ENCODE measurements at places on chromosomes 3 and 15. TPM values are rescaled to one million over a fixed set of nuclear protein-coding genes. Genes with fewer than 3 reads are reported as not detected.

- H3K4me3 ChIP-seq, result no peak overlapping the region
- no peaks in the 10 kb centered on the region for H3K4me1 ChIP-seq
- no peak for DNase-seq
- H3K27ac ChIP-seq, result no peak overlapping the region
- no peaks in the 10 kb centered on the region for H3K36me3 ChIP-seq
These were observed 368.2 kb downstream of the IL20RB start for GRCh38 chr3:137325934-137326333.

DNA sequence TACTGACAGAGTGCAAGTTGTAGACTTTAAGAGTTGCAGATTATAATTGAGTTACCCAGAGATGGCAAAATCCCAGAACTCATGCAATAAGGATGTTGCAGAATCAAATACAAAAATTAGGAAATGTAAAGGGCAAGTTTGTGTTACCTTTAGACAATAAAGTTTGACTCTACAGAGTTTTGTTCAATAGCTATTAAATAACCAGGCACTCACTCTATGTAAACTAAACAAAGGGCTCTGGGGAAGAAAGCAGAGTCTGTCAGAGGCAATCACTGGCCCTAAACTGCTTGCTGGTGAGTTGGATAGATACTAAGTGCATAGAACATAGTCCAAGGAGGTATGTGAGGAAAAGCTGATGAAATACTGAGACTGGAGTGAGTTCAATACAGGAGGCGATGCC is 40.0 kb upstream of the PLCL2 start:
- H3K4me3 ChIP-seq, result no peak overlapping the region
- H3K27me3 ChIP-seq, result no peaks in the 10 kb centered on the region
- no peaks in the 10 kb centered on the region for H3K4me1 ChIP-seq
- H3K36me3 ChIP-seq, result no peaks in the 10 kb centered on the region

DNA sequence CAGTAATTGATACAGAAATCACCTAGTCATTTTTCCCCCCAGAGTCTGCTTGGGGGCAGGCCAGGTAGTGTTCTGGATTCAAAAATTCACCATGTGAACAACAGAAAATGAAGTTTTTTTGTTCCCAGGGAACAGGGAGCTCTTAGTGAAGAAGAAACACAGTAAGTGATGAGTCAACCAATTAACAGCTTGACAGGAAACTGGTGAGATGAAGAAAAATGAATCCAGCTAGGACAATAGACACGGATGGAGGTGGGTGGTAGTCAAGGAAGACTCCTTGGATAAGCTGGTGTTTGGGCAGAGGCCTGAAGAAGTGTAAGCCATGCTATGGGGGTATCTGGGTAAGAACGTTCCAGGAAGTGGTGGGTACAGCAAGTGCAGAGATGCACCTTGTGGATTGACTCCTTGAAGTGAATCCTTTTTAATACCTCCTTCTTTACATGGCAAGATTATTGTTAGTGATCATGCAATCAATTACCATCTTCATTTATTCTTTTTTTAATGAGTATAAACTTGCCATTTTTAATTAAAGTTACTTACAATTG is 339.9 kb upstream of the RGMA start:
- H3K4me1 ChIP-seq, result no peaks in the 10 kb centered on the region
- H3K27me3 ChIP-seq, result no peaks in the 10 kb centered on the region
- no peak for DNase-seq

DNA sequence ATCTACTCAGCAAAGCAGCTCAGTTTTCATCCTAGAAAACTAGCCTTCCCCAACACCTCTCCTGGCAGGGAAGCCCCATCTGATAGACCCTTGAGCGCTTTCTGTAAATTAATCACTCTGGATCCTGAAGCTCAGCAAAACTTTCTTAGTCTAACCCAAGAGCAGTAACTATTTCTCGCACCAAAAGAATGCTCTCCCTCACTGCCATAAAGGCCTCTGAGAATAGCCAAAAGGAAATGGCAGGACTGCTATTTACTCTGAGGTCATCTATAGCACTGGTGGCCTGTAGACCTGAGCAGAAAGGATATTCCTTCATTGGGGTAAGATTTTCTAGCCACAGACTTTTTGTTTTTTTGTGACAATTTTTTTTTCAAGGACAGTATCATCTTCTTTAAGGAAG is 345.8 kb upstream of the ADAMTS9 start:
- no peak overlapping the region for H3K27ac ChIP-seq
- H3K4me1 ChIP-seq, result peaks cover 9% of the 10 kb centered on the region
- H3K36me3 ChIP-seq, result no peaks in the 10 kb centered on the region

DNA sequence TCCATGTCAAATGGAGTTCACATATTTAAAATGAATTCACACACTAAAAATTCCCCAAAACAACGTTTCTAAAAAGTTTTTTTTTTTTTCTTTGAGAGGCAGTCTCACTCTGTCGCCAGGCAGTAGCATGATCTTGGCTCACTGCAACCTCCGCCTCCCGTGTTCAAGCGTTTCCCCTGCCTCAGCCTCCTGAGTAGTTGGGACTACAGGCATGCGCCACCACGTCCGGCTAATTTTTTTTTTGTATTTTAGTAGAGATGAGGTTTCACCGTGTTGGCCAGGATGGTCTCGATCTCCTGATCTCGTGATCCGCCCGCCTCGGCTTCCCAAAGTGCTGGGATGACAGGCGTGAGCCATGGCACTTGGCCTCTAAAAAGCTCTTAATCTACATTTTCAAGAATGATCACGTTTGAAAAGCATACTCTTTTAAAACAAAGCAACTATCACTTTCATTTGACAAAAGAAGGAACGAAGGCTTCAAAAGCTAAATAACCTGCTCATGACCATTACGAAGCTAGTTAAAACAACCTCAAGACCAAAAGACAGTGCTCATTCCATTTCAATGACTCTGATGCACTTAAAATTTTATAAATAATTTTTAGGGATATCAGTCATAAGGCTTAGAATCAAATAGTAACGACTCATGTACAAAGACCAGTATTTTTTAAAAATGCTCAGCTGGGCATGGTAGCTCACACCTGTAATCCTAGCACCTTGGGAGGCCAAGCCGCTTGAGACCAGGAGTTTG is 5.5 kb downstream of the UBE3A start:
- no peaks in the 10 kb centered on the region for H3K27me3 ChIP-seq
- H3K27ac ChIP-seq, result no peak overlapping the region
- DNase-seq, result peak; percentile 35
- no peak overlapping the region for H3K4me3 ChIP-seq
- H3K4me1 ChIP-seq, result peaks cover 30% of the 10 kb centered on the region
- no peaks in the 10 kb centered on the region for H3K36me3 ChIP-seq

IL17RE gene
- polyA plus RNA-seq, result 0.24 TPM

NFKBIZ gene
- polyA plus RNA-seq, result 15.7 TPM

GRCh38 chr15:63380151-63380807 is 1.4 kb downstream of the CA12 start:
- peak overlapping the region; percentile 94 for H3K4me3 ChIP-seq
- no peaks in the 10 kb centered on the region for H3K27me3 ChIP-seq
- peak; percentile 47 for DNase-seq
- H3K27ac ChIP-seq, result peak overlapping the region; percentile 6

DNA sequence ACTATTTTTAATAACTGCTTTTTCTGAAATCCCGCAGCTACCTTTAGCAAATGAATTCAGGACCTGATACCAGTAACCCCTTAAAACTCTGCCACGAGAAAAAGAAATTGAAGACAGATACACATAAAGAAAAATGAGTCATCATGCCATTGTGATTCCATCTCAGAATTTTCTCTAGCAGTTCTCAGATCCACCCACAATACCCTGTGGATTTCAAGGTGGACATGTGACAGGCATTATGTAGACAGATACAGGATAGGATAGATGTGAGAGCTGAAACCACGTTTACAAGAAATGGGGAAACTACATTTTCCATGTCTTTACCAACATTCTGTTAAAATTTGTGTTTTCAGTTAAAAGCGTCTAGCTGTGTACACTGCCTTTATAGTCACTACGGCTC is 291.9 kb upstream of the NR2F2 start:
- H3K36me3 ChIP-seq, result no peaks in the 10 kb centered on the region
- no peaks in the 10 kb centered on the region for H3K4me1 ChIP-seq
- no peak overlapping the region for H3K27ac ChIP-seq
- peak; percentile 52 for DNase-seq
- no peak overlapping the region for H3K4me3 ChIP-seq

DNA sequence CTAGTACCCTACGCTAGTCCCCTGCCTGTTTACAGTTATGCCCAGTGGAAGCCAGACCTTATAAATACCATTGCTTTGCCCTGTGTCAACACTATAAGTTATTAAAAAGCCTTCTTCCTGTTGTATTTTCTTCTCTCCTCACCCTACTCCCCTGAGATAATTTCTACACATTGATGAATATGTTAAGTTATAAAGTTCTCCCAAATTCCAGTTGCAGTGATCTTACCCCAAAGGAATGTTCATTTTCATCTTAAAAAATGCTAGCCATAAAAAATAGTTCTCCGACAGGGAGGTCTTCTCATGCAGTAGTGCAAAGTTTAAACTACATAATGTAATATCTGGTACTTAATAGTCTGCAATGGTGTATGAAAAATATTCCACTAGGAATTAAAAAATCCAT is 58.6 kb downstream of the MAP2K5 start:
- no peak overlapping the region for H3K4me3 ChIP-seq
- no peaks in the 10 kb centered on the region for H3K27me3 ChIP-seq
- peaks cover 7% of the 10 kb centered on the region for H3K4me1 ChIP-seq
- 0 out of 2 replicates have a peak, but pooled peaks cover 6% of the 10 kb centered on the region for H3K36me3 ChIP-seq
- no peak overlapping the region for H3K27ac ChIP-seq

DNA sequence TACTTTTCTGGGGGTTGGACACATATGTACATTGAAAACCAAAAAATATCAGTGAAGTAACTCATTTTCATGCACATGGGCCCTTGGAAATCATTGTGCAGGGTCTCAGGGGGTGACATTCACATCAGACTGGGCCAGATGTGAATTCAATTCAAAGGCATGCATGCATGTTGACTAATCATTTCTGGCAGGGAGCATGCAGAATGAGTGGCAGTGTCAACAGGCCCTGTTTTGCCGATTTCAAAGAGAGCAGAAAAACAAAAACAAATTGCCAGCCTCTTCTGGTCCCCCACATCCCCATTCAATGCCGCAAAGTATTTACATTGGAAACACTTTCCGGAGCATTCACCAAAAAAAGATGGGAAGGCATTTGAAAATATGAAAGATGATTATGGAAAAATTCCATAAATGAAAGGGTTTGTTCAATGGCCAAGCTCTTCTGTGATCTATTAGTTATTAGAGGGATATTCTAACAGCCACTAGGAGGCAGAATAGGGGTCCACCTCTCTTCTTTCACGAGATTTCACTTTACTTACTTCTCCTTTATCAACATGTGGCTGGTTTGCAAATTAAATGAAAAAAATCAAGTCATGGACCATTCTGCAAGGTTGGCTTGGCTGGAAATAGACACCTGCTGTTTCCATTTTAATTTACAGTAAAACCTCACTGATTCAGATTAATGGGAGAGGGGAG is 119.9 kb upstream of the FEZF2 start:
- H3K4me1 ChIP-seq, result no peaks in the 10 kb centered on the region
- no peak overlapping the region for H3K4me3 ChIP-seq
- H3K36me3 ChIP-seq, result no peaks in the 10 kb centered on the region
- no peak overlapping the region for H3K27ac ChIP-seq
- no peaks in the 10 kb centered on the region for H3K27me3 ChIP-seq

- H3K36me3 ChIP-seq, result peaks cover 60% of the 10 kb centered on the region
- H3K27ac ChIP-seq, result no peak overlapping the region
- no peak for DNase-seq
- H3K4me3 ChIP-seq, result no peak overlapping the region
- H3K27me3 ChIP-seq, result no peaks in the 10 kb centered on the region
These were observed 50.8 kb downstream of the PLOD2 start for GRCh38 chr3:146110161-146110560.

DNA sequence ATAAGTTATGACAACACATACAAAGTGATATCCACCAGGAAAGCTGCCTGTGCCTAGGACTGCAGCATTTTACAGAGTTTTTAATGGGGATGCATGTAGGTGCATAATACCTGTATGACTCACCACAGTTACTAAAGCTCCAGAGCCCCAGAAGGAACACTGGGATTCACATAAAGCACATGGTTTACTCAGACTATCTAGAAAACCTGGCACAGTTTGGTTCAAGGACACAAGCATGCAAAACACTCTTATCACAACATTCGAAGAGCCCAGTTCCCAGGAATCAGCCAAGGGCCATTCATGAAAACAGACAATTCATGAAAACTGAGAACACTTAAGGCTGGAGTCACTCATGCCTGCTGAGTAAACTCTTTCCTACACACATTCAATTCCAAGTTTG is 261.0 kb downstream of the PYDC2 start:
- no peak overlapping the region for H3K27ac ChIP-seq
- H3K36me3 ChIP-seq, result no peaks in the 10 kb centered on the region
- no peaks in the 10 kb centered on the region for H3K27me3 ChIP-seq

SLC15A2 gene
- polyA plus RNA-seq, result not detected

DNA sequence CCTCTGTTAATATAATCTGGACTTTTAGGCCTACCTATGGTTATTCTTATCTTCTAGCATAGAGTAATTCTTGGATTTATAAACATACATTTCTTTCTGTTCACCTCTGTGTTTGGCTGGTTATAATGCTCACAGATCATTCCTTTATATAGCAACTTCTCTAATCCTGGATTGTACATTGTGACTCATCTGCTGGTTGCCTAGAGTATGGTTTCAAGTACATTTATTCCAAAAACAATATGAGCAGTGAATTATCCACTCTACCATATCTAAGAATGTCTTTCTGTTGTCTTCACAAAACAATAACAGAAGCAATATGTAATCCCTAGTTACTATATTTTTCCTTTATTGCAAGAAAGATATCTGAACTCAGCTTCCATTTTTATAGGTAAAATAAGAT is 35.3 kb downstream of the FSIP1 start:
- H3K4me3 ChIP-seq, result no peak overlapping the region
- H3K27ac ChIP-seq, result peak overlapping the region; percentile 62
- H3K27me3 ChIP-seq, result no peaks in the 10 kb centered on the region
- DNase-seq, result peak; percentile 81
- peaks cover 36% of the 10 kb centered on the region for H3K4me1 ChIP-seq

SKOR1 gene
- not detected for polyA plus RNA-seq
